ENCODE measurements at places on chromosomes 12 and 14.

DNA sequence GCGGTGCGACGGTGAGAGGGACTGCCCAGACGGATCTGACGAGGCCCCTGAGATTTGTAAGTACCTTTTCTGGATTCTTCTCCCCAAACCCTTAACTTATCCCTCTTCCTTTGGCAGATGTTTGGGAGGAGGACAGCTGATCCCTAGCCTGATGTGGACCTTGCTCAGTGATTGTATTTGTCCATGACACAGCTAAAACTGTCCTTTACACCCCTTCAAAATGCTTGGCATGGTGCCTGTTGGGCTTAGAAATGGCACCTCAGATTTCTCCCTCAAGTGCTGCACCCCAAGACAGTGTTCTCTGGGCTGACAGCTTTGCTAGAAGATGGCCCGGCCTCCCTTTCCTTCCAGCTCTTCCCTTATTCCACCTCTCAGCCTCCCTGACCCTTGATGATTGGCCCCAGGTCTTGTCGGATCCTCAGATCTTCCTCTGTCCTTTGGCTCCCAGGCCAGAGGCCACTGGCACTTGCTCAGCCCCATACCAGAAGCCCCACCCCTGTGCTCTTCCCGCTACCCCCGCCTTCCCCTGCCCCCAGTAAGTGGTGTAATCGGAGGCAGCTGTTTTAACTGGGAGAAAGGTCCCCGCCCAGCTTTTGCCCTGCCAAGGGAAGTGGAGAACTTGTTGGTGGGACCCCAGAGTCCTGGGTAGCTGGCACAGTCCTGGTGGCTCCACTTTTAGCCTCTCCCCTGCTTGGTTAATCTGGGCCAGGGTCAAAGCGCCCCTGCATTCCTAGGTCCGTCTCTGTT is 8.7 kb downstream of the LRP1-AS start:
- no peak for DNase-seq

DNA sequence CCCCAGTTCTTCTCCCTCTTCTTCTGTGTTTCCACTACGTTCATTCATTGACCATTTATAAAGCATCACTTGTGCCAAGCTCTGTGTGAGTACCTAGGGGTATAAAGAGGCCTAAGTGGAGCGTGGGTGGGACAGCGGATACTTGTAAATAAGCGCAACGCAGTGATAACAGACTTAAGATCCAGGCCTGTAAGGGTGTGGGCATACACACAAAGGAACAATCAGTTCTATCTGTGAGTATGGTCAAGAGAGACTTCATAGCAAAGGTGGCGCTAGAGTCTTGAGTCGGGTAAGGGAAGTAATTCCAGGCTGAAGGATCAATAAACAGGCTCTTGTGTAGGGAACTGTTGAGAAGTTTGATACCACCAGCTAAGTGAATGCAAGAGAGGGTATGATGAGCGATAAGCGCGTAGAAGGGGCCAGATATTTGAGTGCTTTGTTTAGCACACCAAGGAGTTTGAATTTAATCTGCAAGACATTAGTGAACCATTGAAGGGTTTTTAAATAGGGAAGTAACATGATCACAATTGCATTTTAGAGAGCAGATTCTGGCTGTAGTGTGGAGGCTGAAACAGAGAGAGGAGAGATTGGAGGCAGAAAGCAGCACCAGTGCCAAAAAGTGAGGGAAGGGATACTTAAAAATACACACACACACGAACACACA is 1.0 kb upstream of the GXYLT1 start:
- no peak for DNase-seq

GRCh38 chr14:61569812-61570548 is 125.3 kb upstream of the HIF1A start:
- DNase-seq = peak; percentile 64

DNA sequence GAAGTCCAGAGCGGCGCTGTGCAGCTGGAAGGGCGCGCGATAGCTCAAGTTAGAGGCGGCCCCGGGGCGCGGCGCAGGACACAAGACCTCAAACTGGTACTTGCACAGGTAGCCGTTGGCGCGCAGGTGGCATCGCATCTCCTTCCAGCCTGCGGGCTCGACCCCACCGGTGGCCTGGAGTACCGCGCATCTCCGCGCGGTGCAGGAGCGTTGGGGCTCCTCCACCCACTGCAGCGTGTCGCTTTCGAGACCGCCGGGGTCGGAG is 553 bp downstream of the CLEC14A start:
- peak; percentile 28 for DNase-seq

GRCh38 chr12:114661245-114661644 is 22.7 kb downstream of the TBX3 start:
- no peak for DNase-seq

DNA sequence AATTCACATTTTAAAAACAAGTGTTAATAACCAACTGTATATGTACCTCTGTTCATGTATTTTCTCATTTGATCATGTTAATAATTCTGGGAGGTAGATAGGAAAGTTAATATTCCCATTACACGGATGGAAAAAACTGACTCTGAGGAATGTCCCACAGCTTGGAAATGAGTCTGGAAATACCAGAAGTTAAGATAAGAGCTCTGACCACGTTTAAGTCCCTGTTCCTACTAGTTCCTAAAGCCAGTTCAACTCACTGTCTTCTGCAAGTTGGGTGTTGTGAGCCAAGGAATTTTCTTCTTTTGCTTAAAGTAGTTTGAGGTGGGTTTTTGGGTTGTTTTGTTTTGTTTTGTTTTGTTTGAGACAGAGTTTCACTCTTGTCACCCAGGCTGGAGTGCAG is 104.5 kb downstream of the TMEM30B start:
- DNase-seq = no peak

GRCh38 chr14:95328729-95329503 is 9.2 kb upstream of the CLMN start:
- DNase-seq = no peak

GRCh38 chr14:86847140-86847539 is 1145.8 kb downstream of the GALC start:
- no peak for DNase-seq

GRCh38 chr14:99462210-99462609 is 18.4 kb downstream of the SETD3 start:
- no peak for DNase-seq

- no peak for DNase-seq
Measured at GRCh38 chr14:94612580-94613554, 676 bp downstream of the SERPINA3 start.

DNA sequence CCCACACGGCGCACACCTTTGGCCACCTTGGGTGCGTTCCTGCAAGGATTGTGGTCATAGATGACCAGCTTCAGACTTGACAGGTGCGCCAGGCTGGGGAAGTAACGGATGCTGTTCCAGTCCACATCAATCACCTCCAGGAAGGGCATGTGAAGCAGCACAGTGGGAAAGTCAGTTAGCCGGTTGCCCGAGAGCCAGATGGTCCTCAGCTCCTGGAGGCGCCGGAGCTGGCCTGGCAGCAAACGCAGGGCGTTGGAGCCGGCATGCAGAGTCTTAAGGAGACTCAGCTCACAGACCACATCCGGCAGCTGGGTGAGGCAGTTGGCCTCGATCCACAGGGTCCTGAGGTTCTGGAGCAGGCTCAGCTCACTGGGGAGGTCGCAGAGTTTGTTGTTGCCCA is 581 bp downstream of the LRRC10 start:
- DNase-seq = no peak

- no peak for DNase-seq
Measured at GRCh38 chr14:80776657-80777056, 164.9 kb downstream of the CEP128 start.

DNA sequence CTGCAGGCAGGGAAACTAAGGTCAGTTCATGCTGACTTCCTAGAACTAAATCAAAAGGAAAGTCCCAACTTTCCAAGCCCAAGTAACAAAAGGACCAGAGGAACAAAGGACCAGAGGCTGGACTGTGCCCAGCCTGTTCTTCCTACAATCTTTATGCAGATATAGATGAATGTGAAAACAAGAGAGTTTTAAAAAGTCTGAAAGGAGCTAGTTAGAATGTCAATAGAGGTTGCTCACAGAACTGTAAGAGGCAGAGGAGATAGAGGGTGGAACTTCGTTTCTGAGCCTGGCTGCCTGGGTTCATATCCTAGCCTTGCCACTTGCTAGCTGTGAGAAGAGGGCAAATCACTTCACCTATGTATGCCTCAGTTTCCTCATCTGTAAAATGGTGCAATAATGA is 30.0 kb upstream of the CCDC63 start:
- no peak for DNase-seq

DNA sequence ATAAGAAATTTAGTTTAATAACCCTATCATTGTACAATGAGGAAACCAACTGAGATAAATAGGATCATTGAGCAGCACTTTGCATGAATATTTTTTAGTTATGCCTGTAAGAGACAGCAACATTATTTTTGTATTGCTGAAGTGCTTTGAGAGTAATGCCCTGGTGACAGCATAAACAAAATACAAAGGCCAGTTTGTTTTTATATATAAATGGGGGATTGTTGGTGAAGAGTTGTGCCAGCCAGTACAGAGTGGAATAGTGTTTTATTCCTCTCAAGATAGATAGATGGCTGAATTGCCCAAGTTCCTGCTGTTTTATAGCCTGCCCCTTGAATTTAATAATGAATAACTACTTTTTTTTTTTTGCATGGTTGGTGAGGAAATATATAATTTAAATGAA is 101.8 kb downstream of the CNTN1 start:
- DNase-seq = no peak

GRCh38 chr14:95255013-95255412 is 64.7 kb downstream of the CLMN start:
- no peak for DNase-seq

DNA sequence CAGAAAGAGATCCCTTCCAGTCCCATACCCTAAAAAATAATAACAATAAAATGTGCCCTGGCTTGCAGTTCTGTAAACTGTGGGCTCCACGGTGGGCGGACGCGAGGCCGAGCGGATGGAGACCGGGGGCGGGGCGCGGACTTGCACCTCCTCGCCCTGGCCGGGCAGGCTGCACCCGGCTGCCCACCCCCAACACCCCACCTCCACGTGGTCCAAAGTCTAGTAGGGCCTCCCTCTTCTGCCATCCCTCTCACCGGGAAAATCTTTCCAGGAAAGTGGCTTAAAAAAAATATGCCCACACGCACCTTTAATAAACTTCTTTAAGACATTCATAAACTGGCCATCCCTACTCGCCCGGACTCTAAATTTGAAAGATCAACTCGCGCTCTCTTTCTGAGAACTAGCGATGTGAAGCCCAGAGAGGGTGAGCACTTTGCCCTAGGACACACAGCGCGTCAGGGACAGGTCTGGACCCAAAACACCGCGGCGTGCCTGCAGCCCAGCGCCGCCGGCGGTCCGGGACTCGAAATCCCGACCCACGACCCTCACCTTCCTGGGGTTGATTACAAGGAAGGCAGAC is 1.9 kb upstream of the BCL11B start:
- DNase-seq = peak; percentile 72

GRCh38 chr12:130792821-130793553 is 46.1 kb downstream of the STX2 start:
- no peak for DNase-seq

GRCh38 chr12:2431810-2432209 is 363.0 kb upstream of the FKBP4 start:
- no peak for DNase-seq

DNA sequence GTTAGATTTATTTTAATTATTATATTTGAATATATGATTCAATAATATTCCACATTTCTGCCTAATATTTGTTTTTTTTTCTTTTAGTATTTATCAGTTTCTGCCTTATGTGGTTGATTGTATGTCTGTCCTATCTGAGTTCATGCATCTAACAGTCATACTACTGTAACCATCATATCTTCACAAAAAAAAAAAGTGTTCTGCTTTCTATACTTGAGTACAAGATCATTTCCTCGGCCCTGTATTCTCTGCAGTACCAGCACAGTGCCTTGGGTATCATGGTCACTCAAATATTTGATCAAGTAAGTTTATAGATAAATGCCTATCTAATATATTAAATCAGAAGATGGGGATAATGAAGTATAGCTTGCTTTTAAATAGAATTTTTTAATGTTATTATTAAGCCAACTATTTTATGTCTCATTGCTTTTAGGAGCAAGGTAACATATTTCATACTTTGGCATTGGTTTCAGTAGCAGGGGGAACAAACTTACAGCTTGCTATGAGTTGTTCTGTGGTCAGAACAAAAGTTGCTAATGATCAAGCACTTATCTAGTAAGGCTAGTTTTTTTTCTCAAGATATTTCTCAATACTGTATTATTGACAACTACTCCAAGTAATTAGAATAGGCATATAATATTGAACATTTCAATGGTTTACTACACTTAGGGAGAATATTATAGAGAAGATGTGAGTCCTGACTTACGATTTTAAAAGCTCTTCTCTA is 290.5 kb upstream of the FBXO33 start:
- no peak for DNase-seq

DNA sequence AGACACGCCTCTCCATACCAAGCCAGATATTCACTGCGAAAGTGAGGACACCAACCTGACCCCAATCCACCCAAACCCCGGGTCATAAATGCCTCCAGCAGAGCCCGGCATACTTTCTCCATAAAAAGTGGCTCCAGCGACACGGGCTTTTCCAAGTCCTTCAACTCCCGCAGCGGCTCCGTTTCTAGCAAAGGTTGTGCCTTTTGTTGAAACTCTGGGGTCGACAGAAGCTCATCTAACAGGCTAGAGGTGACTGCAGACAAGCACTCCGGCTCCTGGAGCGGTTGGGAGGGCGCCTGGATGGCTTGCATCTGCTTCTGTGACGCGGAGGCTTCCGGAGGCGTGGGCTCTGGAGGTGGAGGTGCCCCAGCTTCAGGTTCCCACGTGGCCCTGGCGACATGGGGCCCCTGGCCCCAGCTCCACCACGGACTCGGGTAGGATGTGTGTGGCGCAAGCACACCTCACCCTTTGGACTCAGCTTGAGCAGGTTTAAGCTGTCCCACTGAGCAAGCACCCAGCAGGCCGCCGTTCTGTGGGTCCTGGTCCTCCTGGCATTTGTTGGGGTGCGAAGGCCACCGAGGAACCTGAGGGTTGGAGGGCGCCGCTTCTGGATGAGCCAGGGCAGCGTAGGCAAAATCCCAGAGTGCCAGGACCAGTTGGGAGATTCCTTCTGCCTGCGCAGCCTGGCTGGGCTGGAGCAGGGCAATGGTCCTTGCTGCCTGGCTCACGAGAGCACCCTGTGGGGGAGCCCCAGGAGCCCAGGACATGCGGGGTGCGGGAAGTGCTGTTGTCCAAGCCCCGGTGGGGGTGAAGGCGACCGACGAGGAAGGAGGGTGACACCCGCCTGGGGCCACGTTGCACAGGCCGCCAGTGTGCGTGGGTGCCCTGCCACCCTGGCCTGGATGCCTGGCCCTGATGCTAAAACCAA is 186.3 kb downstream of the ALG10 start:
- DNase-seq = no peak

DNA sequence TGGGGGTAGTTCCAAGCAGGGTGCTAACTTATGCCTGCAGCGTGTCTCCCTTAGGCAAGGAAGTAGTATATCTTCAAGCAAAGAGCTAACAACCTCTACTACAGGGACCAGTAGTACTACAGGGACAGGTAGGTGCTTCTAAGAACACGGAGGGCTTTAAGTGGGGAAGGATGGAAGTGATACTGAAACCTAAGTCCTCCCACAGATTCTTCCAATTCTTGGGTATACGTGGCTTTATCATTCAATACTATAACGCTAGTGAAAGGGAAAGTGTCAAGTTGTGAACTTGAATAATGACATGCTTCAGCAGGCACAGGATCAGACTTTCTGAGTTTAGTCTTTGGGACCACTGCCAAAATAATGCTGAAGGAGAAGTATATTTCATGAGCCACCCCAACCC is 241.7 kb downstream of the CEP128 start:
- DNase-seq = no peak
